Keratinocyte (primary cell): ENCODE measurements at places on chromosomes 7 and 10.
A peak's percentile ranks its signal among the peaks of the same experiment; 100 is the strongest.

DNA sequence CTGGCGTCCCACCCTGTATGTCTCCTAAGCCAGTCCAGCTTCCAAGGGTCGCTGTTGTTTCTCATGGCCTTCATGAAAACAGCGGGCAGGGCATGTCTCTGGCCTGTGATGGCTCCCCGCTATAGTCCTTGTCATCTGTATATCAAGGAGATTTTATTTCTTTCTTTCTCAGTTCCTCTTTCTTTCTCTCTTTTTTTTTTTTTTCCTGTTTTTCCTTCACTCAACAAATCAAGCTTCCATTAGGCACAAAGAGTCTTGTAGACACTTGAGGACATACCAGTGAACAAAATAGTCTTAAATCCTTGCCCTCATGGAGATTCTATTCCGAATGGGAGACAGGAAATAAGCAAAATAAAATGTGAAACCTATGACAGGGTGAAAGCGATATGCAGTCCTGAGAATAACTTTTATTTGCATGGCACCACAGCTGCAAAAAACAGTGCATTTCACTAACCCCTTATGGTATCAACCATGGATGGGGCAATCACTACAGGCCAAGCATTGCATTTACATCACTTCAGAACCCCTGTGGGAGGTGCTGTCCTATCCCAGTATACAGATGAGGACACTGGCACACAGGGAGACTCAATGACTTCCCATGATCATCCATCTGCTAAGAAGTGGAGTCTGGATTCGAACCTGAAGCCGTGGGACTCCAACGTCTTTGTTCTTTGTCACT, 50.7 kb downstream of the SYPL1 start:
- H3K36me3 ChIP-seq, result no peaks in the 10 kb centered on the region
- peaks cover 85% of the 10 kb centered on the region for H3K4me1 ChIP-seq
- no peak for DNase-seq
- H3K27ac ChIP-seq, result peak overlapping the region; percentile 83
- no peak overlapping the region for H3K4me3 ChIP-seq
- no peaks in the 10 kb centered on the region for H3K27me3 ChIP-seq

DNA sequence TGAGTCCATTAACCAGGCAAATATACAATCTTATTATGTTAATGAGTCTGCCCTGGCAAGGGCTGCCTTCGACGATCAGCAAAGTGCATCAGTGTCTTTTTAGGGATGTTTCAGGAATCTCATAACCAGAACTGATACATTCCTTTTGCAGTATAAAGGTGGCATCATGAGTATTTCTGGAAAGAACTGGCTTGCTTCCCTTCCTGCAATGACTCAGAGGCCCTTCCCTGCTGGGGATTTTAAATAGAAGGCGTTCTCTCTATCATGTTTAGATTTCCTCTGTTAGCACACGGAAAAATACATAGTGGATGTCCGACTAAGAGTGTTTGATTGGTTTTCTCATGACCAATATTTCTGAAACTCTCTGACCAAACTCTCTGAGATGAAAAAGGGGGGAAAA, 1.8 kb downstream of the NPS start:
- H3K4me1 ChIP-seq, result no peaks in the 10 kb centered on the region
- H3K27me3 ChIP-seq, result no peaks in the 10 kb centered on the region
- no peak overlapping the region for H3K4me3 ChIP-seq
- no peak overlapping the region for H3K27ac ChIP-seq

- no peak for DNase-seq
- H3K27me3 ChIP-seq, result no peaks in the 10 kb centered on the region
- no peaks in the 10 kb centered on the region for H3K36me3 ChIP-seq
- H3K4me1 ChIP-seq, result no peaks in the 10 kb centered on the region
- H3K4me3 ChIP-seq, result no peak overlapping the region
- H3K27ac ChIP-seq, result no peak overlapping the region
These were observed 279.8 kb upstream of the CACNA2D1 start for GRCh38 chr7:82723411-82723810.

DNA sequence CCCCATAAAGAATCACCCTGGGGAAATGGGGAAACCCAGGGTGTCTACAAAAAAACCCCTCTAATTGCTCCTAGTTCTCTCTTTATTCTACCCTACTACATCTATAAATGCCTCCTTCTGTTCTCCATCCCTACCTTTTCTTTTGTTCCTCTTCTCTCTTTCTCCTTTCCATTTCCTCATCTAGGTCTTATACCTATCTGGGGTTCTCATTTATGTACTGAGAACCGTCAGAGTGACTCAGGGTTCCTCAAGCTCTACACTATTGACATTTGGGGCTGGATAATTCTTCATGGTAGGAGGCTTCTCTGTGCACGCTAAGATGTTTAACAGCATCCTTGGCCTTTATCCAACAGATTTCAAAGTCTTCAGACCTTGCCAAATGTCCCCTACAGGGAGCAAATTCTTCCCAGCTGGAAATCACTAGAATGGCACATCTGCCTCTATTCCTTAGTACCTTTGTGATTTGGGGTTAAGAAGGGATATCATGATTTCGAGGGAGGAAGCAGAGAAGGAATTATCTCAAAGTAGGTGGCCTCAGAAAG, 137.4 kb upstream of the PTN start:
- H3K4me3 ChIP-seq, result no peak overlapping the region
- no peaks in the 10 kb centered on the region for H3K27me3 ChIP-seq
- H3K36me3 ChIP-seq, result no peaks in the 10 kb centered on the region
- no peak for DNase-seq
- H3K4me1 ChIP-seq, result no peaks in the 10 kb centered on the region
- no peak overlapping the region for H3K27ac ChIP-seq

- no peak for DNase-seq
- H3K27me3 ChIP-seq, result peaks cover 13% of the 10 kb centered on the region
- H3K36me3 ChIP-seq, result no peaks in the 10 kb centered on the region
- H3K4me1 ChIP-seq, result peaks cover 4% of the 10 kb centered on the region
These were observed 81.0 kb downstream of the SNX10 start for GRCh38 chr7:26372704-26373103.

GRCh38 chr10:73997461-73997786, 492 bp upstream of the VCL start:
- peaks cover 21% of the 10 kb centered on the region for H3K4me1 ChIP-seq
- peak overlapping the region; percentile 62 for H3K4me3 ChIP-seq
- peak overlapping the region; percentile 69 for H3K27ac ChIP-seq
- H3K36me3 ChIP-seq, result no peaks in the 10 kb centered on the region
- no peaks in the 10 kb centered on the region for H3K27me3 ChIP-seq
- DNase-seq, result no peak

DNA sequence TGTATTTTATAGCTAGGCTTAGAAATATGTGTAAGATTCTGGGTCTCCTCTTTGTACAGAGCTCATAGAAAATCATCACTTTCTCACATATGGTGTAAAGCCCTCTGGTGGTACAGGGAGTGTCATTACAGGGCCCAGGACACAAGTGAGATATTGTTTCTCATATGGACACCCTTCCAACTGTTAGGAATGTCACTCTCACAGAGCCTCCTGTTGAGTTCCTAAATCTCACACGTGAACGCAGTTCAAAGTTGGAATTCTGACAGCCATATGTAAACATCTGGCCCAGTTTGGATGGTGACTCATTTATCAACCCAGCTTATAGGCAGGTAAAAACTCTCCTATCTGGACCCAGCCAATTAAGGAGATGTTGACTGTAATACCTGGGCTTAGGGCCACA, 35.4 kb upstream of the ZNF107 start:
- H3K27ac ChIP-seq, result no peak overlapping the region

DNA sequence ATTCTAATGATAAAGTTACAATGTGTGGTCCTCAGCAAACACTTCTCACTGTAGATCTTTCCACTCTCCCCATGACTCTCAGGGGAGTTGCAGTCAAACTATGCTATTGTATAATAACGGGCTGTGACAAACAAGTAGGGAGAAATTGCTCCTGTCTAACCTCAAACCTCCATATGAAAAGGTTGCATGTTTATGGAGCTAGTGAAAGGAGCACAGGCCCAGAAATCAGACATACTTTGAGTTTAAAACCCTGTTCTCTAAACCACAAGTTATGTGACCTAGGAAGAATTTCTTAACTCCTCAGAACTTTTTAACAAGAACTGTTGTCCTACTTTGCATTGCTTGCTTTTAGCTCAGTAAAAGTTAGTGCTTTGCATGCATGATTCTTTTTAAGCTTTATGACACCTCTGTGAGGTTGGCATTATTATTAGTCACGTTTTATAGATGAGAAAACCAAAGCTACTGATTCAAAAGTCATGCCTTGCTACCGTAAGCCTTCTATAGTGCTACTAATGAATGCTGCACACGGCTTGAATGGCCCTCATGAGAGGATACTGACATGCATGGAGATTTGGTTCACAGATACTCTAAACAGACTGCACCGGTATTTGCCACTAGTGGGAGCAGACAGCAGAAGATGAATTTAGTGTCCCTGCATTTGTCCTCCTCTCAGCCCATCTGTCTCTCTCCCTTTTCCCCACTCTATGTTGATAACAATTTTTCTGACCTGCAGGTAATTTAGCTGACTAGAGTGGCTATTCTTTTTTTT, 129.5 kb upstream of the PCGF5 start:
- no peak overlapping the region for H3K27ac ChIP-seq
- no peaks in the 10 kb centered on the region for H3K4me1 ChIP-seq
- H3K4me3 ChIP-seq, result no peak overlapping the region
- H3K27me3 ChIP-seq, result no peaks in the 10 kb centered on the region
- no peaks in the 10 kb centered on the region for H3K36me3 ChIP-seq
- DNase-seq, result no peak

DNA sequence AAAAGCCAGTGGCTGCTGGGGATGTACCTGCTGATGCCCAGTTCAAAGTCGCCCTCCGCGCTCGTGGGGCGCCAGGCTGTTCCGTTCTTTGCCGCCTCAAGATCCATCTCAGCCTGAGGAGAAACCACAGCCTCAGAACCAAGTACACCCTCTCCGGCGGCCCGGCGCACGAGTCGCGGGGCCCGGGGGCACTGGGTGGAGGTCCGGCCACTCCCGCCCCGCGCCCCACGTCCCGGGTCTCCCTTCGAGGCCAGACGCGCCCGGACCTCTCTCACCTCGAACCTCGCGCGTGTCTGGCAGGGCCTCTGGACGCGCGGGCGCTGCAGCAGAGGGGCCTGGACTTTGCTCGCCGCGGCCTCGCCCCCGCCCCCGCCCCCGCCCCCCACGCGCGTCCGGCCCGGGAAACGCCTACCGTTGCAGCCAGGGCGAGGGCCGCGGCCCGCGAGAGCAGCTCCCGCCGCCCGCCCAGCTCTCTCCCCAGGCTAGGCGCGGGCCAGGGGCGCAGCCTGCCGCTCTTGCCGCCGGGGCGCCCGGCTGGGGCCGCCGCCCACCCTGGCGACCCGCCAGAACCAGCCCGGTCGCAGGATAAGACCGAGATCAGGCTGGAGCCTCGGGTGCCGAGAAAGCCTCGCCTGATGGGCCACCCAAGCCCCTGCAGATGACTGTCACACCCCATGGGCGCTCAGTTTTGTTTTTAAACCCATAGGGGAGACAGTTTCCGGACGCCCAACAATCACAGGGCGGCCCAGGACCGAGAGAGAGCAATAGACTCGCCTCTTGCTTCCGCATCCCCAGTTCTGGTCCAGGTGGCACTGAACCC, at the start of gene ABCB4:
TSS of gene ABCB4 (minus strand) at position 322 of the 820 bp plus-strand sequence. CDS start at position 107, 215 bp downstream.
- DNase-seq, result no peak
- peaks cover 23% of the 10 kb centered on the region for H3K27me3 ChIP-seq
- no peak within 1 kb of the TSS for H3K27ac ChIP-seq
- no peaks in the 10 kb centered on the region for H3K4me1 ChIP-seq

DNA sequence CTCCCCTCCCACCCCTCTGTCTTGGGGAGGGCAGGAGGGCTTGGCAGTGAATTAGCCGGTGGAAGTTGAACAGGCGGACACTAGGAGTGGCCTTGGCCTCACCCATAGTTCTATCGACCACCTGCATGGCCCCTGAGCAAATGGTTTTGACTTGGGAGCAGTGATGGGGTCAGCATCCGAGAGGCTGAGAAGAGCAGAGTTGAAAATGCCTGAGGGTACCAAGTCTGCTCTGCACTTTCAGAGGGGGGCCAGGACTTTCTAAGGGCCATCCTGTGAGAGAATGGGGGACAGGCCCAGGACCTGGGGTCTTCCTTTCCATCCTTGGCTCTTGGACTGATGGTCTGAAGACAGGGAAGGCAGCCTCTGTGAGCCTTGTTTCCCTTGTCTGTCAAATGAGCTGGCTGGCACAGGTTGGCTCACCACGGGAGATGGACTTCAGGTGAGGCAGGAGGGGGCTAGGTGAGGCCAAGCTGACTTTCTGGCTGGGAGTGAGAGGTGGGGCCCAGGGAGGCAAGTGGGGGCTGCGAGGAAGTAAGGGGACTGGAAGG, 29.4 kb downstream of the CDH23 start:
- no peaks in the 10 kb centered on the region for H3K36me3 ChIP-seq
- H3K4me1 ChIP-seq, result no peaks in the 10 kb centered on the region
- H3K27ac ChIP-seq, result no peak overlapping the region

GRCh38 chr10:71205468-71205867, 6.9 kb upstream of the UNC5B start:
- H3K27me3 ChIP-seq, result peaks cover 20% of the 10 kb centered on the region
- no peaks in the 10 kb centered on the region for H3K36me3 ChIP-seq
- DNase-seq, result no peak
- H3K4me1 ChIP-seq, result peaks cover 2% of the 10 kb centered on the region
- no peak overlapping the region for H3K4me3 ChIP-seq

- DNase-seq, result no peak
These were observed 66.3 kb downstream of the KLHDC10 start for GRCh38 chr7:130136579-130137167.

DNA sequence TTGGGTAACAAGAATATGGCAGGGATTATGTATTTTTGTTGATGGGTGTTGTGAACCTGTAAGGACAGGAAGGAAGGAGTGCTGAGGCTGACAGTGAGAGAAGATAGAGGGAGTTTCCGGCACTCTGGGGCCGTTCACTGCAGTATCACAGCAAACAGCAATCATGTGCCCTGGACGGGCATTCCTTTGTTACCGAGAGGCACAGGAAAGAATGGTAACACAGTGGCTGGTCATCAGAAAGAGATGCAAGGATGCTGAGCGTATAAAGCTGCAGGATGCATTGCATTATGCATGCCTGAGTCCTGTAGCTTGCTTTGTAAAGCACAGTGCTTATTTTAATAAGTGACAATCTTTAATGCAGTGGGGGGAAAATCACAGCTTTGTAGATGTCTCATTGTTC, 286.8 kb downstream of the RPS24 start:
- no peak overlapping the region for H3K4me3 ChIP-seq
- no peaks in the 10 kb centered on the region for H3K27me3 ChIP-seq
- no peak for DNase-seq
- no peaks in the 10 kb centered on the region for H3K36me3 ChIP-seq
- H3K27ac ChIP-seq, result no peak overlapping the region
